ENCODE measurements at places on chromosomes 1 and 21. TPM values are rescaled to one million over a fixed set of nuclear protein-coding genes. Genes with fewer than 3 reads are reported as not detected.

NBPF4 gene
- not detected for total RNA-seq

EPHB2 gene
- 35.7 TPM for total RNA-seq

UBL4B gene
- total RNA-seq, result not detected

ASCL5 gene
- total RNA-seq, result not detected

GNAT2 gene
- total RNA-seq, result not detected
